T47D (cell line): ENCODE measurements at places on chromosomes 7 and 10.

GRCh38 chr10:69438536-69439349 is 12.5 kb upstream of the TSPAN15 start:
- DNase-seq: peak; percentile 89

DNA sequence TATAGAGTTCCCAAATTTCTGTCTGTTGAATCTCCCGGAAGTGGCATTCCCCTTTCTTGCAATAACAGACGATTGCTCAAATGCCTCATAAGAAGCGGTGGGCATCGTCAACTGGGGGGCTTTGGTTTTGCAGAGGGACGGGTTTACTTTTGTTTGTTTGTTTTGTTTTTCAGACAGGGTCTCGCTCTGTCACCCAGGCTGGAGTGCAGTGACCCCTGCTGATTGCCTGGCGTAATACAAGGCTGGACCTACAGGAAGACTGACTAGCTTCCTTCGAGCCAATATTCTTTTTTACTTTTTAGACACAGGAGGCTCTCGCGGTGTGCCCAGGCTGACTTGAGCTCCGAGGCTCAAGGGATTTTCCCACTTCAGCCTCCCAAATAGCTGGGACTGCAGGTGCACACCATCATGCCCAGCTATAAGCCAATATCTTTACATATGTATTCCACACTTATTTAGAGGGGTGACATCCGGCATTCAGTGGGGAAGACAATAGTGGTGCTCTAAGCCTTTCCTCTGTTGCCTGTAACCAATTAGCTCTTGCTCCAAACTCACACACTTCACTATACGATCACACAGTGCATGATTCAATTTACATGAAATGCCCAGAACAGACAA is 58.1 kb downstream of the FHIP2A start:
- DNase-seq: peak; percentile 10

DNA sequence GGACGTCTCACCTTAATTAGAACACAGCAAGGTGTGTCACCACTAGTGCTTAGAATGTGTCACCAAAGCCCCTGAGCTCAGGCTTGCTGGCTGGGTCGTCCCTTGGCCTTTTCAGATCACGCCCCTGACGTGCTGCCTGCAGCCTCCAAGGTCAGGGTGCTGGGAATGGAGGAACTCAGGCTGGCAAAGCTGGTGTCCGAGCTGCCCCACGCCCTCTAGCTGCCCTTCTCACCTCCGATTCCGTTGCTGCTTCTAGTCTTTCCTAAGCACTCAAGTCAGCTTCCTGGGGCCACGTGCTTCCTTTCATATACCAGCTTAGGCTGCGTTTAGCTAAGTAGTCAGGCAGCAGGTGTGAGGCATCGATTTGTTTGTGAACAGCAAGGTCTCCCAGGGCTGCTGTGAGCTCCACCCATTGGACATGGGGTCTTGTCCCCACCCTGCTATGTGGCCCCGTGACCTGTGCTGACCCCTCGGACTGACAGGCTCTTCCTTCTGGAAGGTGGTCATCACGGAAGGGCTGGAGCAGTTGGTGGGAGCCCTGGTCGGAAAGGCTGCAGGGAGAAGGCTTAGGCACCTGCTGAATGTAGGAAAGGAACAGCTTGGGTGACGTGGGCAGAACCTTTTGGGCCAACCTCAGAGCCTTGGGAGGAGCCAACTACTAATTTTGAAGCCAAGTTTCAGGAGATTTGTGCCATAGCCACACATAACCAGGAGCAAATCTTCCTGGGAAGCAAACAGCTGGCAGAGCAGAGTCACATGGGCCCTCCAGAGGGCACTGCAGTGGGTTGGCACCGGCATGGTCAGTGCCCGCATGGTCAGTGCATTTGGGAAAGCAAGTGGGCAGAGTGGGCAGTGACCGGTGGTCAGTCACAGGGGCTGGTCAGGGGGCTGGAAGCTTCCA is 28.8 kb downstream of the VIPR2 start:
- no peak for DNase-seq

DNA sequence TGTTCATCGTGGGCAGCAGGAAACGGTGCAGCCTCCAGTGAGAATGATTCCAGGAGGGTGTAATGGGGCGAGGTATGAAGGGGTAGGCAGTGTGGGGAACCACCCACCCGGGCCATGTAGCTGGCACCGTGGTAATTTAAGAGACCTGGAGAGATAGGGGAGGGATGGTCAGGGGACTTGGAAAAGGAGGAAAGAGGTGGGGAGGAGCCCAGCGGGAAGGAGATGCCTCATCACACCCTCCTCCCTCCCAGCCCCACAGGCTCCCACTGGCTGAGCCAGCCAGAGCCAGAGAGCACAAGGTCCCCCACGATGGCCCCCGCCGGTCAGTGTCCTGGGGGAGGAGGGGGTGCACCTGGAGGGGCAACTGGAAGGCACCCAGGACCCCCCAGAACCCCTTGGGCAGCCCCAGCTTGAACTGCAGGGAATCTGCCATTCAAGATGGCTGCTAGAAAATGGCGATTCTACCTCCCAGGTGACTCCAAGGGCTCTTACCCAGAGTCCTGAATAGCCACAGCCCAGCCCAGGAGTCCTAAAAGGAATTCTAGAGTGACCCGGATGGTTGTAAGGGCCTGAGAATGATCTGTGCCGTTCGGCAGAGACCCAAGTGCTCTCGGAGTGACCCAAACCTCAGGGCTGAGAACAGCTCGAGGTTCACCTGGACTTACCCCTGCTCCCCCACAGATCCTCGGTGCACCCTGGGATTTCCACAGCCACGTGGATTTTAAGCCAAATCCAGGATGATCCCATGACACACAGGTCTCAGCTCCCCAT is 28.8 kb downstream of the CALML3 start:
- DNase-seq: peak; percentile 16

DNA sequence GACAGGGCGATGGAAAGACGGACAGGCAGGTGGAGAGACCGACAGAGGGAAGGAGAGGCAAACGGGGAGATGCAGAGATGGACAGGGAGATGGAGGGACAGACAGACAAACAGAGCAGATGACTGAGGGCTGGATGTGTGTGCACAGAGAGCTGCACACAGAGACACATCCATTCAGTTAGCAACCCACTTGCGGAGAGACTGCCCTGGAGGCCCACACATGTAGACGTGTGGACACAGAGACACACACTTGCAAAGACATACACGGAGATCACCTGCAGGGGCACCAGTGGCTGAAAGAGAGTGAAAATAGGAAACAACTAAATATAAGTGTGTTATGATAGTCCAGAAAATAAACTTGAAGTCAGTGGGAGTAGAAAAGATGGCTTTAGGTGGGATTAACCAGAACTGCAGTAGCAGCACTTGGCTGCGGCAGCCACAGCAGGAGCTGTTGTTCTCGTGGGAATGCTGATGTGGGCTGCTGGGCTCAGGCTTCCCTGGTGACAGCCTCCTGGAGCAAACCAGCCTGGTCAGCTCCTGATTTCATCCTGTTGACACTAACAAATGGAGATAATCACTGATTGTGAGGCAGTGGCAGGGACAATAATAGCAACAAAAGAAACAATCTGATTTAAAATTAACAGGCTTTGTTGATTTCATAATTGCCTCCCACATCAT is 134.1 kb downstream of the CCNY start:
- no peak for DNase-seq

DNA sequence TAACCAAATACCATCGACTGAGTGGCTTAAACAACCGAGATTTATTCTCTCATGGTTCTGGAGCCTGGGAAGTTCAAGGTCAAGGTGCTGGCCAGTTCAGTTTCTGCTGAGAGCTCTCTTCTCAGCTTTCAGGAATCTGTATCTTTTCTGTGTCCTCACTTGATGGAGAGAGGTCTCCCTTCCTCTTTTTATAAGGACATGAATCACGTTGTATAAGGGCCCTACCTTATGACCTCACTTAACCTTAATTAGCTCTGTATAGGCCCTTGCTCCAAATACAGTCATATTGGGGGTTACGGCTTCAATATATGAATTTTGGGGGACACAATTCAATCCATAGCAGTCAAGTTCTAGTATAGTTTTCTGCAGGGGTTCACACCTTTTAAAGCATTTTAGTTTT is 135.2 kb upstream of the ADO start:
- DNase-seq: no peak

GRCh38 chr10:15112657-15113056 is 15.5 kb downstream of the RPP38 start:
- DNase-seq: no peak

GRCh38 chr10:70115948-70116682 is 16.5 kb downstream of the AIFM2 start:
- DNase-seq: peak; percentile 64

- DNase-seq: no peak
These were observed 80.4 kb downstream of the CHST15 start for GRCh38 chr10:124012991-124013390.

DNA sequence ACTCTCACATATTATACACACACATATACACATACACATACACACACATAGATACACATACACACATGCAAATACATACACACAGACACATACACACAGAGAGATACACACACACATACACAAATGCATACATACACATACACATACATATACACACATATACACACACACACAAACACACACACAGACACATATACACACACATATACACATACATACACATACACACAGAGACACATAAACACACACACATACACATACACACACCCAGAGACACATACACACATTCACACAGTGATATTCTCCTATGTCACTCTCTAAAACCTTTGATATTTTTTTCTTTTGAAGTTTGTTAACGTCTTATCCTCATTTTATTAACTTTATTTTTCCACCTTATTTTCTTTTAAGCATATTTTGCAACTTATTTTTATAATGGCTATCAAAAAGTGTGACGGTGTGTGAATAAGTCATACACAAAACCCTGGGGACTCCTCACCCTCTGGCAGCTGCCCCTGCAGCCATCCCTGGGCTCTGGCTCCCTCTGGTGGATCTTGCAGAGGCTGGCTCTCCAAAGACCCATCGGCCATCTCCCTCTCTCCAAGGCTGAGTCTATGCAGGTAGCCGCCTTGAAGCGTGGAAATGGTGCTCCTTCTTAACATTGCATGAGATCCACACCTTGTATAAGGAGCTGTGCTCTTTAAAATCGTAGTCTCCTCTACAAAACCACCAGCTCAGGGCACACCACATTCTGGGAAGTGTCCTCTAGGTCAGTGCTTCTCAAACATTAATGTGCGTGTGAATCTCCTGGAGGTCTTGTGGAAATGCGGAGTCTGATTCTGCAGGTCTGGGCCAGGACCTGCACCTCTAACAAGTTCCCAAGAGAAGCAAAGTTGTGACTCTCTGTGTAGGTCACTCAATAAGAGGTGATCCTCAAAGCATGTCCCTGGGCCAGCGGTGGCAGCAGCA is 4.1 kb upstream of the C10orf120 start:
- DNase-seq: peak; percentile 51

GRCh38 chr10:97327348-97328294 is 6.9 kb downstream of the FRAT2 start:
- peak; percentile 92 for DNase-seq

GRCh38 chr7:25758559-25758958 is 393.4 kb upstream of the NFE2L3 start:
- DNase-seq: no peak

- peak; percentile 20 for DNase-seq
These were observed 315.9 kb upstream of the ETV1 start for GRCh38 chr7:14305233-14305866.

GRCh38 chr10:70550459-70550858 is 52.1 kb downstream of the PRF1 start:
- DNase-seq: no peak

GRCh38 chr10:91579329-91579985 is 53.4 kb downstream of the PPP1R3C start:
- DNase-seq: no peak

- no peak for DNase-seq
These were observed 58.9 kb downstream of the ABI1 start for GRCh38 chr10:26801831-26802230.

DNA sequence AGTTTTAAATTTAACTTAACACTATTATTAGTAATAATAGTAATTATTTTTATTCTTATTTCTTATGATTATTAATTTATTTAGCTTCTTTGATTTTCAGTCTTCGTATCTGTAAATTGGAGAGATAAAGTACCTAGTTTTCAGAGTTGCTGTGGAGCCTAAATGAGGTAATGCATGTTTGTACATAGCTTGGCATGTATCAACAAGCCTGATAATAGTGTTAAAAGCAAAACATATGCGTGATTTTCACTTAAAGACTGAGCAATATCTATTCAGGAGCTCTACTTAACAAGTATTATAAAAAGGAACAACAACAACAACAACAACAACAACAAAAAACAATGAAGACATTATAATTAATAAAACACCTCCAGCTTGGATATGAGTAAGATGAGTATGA is 12.4 kb downstream of the CALCR start:
- DNase-seq: no peak

DNA sequence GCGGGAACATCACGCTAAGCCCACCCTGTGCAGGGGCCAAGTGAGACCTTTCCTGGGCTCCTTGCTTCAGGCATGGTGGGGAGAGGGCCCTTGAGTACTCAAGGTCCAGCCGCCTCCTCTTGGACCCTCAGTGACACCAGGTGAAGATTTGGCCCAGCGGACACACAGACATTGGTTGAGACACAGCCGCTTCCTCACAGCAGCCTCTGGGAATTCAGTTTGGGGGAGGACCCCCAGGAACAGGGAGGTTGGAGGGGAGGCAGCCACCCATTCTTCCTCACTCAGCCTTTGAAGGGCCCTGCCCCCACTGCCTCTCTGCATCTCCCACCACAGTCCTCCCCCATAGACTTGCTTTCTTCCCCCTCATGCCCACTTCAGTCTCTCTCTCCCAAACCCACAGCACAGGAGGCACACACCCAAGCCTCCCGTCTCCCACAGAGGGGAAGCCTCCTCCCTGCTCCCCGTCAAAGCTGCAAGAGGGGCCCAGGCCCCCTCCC is 31.9 kb downstream of the ANXA8 start:
- DNase-seq: no peak

DNA sequence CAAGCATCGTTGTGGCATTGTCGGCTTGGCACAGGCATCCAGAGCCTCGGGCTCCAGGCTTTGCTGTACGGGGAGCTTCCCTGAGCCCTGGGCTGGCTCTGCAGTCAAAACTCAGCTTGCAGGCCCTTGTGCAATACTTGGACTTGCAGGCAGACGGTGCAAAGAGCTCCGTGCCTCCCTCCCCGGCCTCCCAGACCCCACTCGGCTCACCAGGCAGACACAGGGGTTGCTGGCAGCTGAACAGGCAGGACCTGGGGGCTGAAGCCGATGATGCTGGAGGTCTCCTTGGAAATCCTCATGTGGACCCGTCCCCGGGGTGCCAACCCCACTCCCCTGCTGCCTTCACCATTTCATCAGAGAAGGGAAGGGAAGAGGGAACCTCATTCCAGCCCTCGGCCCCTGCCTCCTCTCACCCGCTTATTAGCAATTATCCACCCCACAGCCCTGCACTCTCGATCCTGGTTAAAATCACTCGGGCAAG is 59.6 kb upstream of the GNA12 start:
- DNase-seq: peak; percentile 57

- peak; percentile 15 for DNase-seq
These were observed 128.9 kb upstream of the VWC2 start for GRCh38 chr7:49644396-49645166.

- no peak for DNase-seq
These were observed 171.3 kb downstream of the RNLS start for GRCh38 chr10:88411772-88412349.

- peak; percentile 64 for DNase-seq
These were observed 880 bp upstream of the ELN start for GRCh38 chr7:74026903-74027682.
